ENCODE measurements at places on chromosomes 7 and 10. TPM values are rescaled to one million over a fixed set of nuclear protein-coding genes. Genes with fewer than 3 reads are reported as not detected.

Gene EGR2
- total RNA-seq = 0.56 TPM

- no peak for DNase-seq
These were observed 519.5 kb downstream of the GRID1 start for GRCh38 chr10:85847085-85847484.

- no peak for DNase-seq
These were observed 96.7 kb upstream of the ADO start for GRCh38 chr10:62707810-62708209.

DNA sequence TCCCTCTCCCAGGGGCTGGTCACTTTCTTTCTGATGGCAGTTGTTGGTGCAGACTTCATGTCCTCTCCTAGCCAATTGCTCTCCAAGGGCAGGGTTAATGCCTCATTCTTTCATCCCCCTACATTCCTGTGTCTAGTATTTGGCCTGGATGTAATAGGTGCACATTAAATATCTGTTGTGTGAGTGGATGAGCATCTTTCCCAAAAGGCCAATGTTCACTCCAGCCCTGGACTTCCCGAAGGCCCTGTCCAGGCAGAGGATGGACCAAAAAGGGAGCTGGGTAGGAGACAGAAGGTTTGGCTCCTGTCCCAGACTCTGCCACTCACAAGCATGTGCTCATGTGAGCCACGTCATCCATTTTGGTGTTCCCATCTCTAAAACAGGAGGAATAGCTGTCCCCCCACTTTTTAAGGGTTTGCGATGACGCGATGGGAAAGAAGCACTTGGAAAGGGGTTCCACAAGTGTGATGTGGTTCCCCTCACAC, 47.5 kb downstream of the RGS10 start:
- DNase-seq = no peak

DNA sequence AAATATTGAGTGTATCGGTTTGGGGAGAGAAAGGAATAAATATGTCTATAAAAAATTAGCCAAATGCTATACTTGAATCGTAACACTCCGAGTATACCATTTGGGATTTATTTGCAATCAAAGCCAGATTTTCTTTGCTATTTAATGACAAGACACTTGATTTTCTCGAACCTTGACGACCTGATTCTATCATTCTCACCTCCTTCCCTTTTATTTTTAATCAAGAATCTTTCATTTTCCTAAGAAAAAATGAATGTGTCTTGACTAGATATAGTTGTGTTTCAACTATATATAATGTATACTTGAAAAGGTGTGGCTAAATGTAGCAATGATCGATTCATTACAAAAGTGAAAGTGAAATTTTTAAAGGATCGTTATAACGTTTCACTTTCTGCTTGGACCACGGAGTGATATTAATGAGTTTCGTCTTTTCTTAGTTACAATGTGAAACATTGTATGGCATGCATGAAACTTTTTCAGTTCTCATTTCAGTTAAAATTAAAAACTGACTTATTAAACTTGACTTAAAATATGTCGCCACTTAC, 562 bp downstream of the NUB1 start:
- DNase-seq = no peak

GRCh38 chr10:31959461-31960173, 31.0 kb upstream of the ARHGAP12 start:
- no peak for DNase-seq

DNA sequence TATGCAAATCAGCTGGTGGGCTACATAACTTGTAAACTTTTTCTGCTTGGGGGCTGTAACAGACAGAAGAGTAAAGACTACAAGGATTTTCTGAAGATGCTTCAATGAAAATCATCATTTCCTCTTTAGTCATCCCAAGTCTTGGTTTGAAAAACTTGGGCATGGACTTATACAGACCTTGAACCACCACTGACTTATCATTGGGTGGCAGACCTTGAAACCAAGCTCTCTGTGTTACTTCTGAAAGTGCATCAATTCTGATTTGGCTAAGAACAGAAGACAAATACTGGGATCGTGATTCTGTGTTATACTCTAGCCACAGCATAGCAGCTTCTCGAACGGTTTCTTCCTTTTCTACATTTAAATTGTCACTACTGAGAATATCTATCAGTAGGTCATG, 21.3 kb downstream of the KBTBD2 start:
- DNase-seq = no peak

All from MG63 (cell line).